ENCODE measurements at places on chromosomes 4 and X.

- no peak for DNase-seq
Observed at GRCh38 chr4:117941611-117942010, 92.7 kb upstream of the NDST3 start.

GRCh38 chr4:72971572-72971971, 97.9 kb downstream of the COX18 start:
- DNase-seq, result no peak

DNA sequence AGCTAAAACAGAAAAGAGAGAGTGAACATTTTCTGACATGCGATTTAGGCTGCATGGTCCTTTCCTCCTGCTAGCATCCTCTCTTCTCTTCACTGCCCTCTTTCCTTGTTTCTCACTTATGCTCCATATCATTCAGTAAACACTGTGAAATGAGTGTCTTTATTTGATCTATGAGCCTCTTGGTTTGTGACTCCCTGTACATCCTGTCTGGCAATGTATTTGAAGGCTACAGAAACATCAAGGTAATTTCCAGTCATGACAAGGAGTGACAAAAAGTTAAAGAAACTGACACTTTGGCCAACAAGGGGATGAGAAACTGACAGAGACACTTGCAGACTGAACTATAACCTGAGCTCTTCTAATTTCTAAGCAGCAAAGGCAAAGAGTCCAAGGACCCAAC, 8.7 kb downstream of the FTHL17 start:
- DNase-seq, result peak; percentile 7

- no peak for DNase-seq
Observed at GRCh38 chrX:19810006-19810774, 77.2 kb downstream of the SH3KBP1 start.

DNA sequence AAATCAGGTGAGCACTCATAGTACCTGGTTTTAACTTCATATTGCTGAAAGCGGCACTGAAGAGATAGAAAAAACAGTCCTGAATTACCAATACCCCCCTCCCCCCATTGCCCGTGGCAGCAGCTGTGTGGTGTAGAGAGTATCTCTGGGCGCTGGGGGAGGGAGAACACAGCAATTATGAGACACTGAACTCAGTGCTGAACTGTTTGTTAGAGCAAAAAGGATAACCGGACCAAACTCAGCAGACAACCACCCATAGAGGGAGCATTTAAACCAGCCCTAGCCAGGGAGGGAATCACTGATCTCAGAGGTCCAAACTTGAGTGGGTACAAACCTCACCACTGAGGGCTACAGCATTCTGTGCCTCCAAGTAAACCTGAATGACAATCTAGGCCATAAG, 457.4 kb upstream of the TEX13C start:
- DNase-seq, result no peak

GRCh38 chr4:67355806-67356205, 189.5 kb downstream of the CENPC start:
- no peak for DNase-seq

GRCh38 chr4:8532245-8532781, 47.9 kb upstream of the GPR78 start:
- DNase-seq, result no peak

DNA sequence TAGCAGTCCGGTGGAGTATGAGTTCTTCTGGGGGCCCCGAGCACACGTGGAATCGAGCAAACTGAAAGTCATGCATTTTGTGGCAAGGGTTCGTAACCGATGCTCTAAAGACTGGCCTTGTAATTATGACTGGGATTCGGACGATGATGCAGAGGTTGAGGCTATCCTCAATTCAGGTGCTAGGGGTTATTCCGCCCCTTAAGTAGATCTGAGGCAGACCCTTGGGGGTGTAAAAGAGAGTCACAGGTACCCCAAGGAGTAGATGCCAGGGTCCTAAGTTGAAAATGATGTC, 852 bp downstream of the MAGEH1 start:
- DNase-seq, result no peak

DNA sequence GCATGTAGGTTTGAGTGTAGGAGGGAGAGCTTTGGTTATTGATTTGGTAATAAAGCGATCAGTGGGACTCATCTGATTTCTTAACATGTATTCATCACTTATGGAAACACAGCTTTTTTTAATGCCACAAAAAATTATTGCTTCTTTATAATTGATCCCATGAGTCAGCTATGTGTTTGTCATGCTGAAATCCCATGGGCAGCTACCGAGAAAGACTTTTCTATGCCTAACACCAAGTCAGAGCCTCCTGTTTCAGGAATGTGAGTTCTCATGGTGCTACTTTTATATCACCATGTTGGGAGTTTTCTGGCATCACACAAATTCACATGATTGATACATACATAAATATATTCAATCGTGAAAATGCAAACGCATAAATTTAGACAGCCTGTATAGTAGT, 165.7 kb downstream of the RAPGEF2 start:
- DNase-seq, result no peak

- DNase-seq, result no peak
Observed at GRCh38 chrX:100829730-100830129, 9.5 kb downstream of the CSTF2 start.

- DNase-seq, result no peak
Observed at GRCh38 chr4:113844369-113844768, 82.8 kb upstream of the CAMK2D start.

- no peak for DNase-seq
Observed at GRCh38 chrX:76919761-76920160, 492.3 kb downstream of the MAGEE1 start.

DNA sequence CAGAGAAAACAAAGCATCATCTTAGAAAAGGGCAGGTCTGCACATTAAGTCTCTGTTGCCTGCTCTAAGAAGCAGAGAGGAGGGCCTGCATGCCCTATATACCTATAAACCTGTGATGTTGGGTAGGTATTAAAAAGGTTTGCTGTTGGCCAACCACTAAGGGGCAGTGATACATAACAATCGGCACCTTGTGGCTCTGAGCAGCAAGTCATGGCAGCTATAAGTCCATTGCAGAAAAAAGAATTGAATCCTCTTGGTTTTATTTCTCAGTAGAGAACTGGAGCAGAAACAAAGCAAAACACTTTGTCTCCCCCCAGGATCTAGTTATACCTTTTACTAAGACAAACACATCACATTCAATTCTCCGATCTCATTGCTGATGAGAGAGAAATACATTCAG, 1364.4 kb downstream of the STIM2 start:
- DNase-seq, result peak; percentile 15

DNA sequence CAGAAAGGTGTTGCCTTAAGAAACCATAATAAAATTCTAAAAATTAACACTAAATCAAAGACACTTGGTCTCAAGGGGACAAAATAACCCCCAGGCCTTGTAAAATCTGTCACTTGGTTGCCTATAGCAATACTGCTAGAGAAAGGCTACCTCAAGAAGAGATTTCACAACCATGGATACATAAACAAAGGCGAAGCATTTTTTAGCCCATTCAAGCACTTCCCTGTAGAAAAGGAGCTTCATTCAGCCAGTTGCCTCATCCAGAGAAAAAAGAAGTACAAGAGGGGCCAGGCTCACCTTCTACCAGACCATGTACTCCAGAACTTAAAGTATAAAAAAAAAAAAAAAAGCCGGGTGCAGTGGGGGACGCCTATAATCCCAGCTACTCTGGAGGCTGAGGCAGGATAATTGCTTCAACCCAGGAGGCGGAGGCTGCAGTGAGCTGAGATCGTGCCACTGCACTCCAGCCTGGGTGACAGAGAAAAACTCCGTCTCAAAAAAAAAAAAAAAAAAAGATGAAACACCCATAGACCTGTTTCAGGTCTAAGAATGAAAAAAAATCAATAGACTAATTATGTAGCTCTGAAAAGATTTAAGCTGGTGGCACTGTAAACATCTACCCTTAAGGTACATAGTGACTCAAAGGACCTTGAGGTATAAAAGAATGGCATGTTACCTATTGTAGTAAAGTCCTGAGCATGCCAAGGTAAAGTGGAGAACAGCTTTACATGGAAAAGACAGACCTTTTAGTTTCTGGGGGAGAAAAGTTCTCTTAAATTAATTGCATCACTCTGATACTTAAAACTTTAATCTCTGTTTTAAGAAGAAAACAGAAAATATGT, 18.0 kb downstream of the RUFY3 start:
- DNase-seq, result no peak

GRCh38 chrX:76657499-76657898, 230.0 kb downstream of the MAGEE1 start:
- no peak for DNase-seq

DNA sequence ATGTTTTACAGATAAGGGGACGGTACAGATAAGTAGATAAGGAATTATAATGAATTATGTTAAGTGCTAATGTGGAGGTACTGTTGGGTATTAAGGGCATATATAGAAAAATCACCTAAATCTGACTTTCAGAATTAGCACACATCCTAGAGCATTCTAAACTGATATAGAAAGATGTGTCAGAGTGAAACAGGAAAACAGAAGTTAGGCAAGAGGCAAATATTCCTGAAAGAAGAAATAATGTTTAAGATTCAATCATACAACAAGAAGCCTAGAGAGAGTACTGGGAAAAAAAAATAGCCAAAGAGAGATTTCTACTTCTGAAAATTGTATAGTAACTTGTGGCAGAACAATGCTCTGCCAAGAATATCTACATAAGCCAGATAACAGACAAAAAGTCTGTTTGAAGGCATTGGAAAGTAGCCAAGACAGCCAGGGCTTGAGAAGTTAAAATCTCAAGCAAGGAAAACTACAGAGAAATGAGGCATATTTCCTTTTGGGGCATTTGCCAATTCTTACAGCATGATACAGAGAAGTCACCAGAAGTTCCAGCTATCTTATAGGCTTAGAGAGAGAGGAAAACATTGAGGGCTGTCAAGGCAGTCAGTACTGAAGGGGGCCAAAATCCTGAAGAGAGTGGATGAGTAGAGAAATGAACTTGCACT, 646.0 kb downstream of the RPA4 start:
- DNase-seq, result no peak

DNA sequence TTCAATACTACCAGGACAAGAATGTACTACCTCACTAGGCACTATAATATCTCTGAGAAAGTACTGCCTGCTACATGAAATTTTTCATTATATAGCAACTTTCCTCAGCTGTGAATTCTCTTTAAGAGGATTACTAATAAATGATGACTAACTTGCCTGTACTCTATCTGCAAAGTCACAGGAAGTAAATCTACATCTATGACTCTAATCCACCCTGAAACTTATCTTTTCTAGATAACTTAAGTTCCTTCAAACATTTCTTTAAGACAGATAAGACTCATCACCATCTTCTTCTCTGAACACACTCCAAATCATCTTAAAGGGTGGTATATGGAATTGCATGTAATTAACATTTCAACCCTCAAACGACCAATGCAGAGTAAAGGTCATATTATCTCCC, 28.8 kb downstream of the RPS6KA3 start:
- no peak for DNase-seq

- DNase-seq, result no peak
Observed at GRCh38 chr4:38308728-38309311, 348.6 kb downstream of the PTTG2 start.

- DNase-seq, result no peak
Observed at GRCh38 chr4:168605411-168605810, 108.6 kb downstream of the PALLD start.

DNA sequence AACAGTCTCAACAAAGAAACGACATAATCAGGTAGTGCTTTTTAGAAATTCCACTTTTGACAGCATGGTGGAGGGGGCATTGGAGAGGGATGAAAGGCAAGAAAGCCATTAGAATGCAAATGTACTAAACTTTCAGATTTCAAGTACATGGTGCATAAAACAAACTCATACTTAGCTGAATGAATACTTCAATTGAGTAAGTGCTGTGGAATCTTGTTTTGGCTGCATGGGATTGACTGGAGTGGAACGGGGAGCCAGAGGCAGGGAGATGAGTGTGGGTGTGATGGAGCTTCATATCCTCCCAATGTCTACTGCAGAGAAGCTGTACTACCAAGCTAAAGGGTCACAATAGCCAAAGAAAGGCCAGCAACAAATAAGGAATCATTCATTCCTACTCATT, 52.4 kb downstream of the USP46 start:
- no peak for DNase-seq

DNA sequence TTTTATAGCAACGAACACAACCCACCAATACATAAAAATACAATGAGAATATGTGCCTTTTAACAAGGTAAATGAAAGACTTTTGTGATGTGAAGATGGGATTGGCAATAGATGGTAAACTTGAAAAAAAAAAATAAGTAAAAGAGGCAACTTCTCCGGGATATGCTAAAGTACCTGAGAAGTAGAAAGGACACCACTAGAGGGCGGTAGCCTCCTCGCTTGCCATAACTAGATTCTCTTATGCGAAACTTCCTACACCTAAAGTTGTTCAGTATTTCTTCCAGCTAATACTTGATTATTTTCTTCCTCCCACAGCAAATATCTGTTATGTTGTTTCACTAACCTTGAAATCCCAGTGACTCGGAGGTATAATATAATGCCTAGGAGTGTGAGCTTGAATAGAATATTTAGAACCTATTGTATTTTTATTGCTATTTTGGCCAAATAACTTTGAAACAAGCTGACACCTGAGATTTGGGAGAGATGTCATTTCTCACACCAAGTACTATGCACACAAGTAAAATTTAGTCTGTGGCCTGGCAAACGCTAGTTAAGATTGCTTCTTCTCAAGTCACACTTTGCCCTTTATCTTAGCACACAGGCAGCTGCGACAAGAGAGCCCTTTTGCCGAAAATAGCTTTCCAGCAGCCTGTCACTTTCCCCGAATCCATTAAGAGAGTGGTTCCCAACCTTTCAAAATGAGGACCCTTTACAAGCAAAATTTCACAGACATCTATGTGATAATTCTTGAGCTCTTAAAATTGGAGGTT, 44.9 kb upstream of the PDLIM5 start:
- peak; percentile 81 for DNase-seq

GRCh38 chrX:44871931-44872820, 812 bp upstream of the KDM6A start:
- DNase-seq, result peak; percentile 47

DNA sequence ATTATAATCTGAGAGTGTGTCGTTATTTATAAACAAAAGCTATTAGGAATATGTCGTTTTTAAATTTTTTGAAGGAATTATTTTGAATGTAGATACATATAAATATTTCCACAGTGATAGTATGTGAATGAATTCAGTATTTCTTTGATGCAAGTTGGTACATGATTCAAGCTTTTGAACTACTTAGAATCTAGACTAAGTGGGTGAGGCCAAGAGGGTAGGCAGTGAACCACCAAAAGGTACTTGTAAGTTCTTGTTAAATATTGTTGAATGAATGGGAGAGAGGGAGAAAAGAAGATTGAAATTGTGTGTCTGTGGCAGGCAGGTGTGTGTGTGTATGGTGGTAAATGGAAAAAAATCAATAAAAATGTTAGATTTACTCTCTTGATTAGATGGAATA, 69.6 kb downstream of the ARFIP1 start:
- DNase-seq, result no peak

DNA sequence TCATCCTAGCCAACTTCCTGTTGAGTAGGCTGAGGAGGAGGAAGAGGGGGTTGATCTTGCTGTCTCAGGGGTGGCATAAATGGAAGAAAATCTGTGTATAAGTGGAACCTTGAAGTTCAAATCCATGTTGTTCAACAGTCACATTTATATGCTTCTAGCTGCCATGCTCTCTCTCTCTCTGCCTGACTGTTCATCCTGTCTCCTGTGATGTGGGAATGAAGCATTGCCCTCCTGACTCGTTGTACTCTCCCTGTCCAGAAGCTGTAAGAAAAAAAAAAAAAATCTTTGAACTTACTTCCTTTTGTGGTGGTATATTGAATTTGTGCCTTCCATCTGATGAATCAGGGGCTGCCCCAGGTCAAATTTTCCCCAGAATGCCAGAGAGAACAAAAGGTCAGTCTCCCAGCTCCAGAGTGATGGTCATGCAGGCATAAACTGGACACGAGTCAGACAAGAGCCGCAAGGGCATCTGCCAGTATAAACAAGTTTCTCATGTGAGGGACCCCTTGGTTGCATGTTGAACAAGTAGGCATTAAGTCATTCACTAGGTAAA, 257.0 kb downstream of the IDS start:
- DNase-seq, result no peak

- peak; percentile 6 for DNase-seq
Observed at GRCh38 chr4:129092631-129093190, 628 bp downstream of the SCLT1 start.
